Stimulated activated CD8-positive, alpha-beta memory T cell treated with anti-CD3 and anti-CD28 coated beads, Interleukin-15, amount 100 ng/mL, for 24 hours (primary cell): ENCODE measurements at places on chromosomes 1 and 21.

- no peak for DNase-seq
Observed at GRCh38 chr1:18320051-18320450, 160.7 kb upstream of the KLHDC7A start.

- DNase-seq, result no peak
Observed at GRCh38 chr1:222275001-222275728, 272.7 kb downstream of the HHIPL2 start.

- DNase-seq, result no peak
Observed at GRCh38 chr1:234609691-234610042, 311 bp downstream of the IRF2BP2 start.

- no peak for DNase-seq
Observed at GRCh38 chr1:187513190-187513589, 684.4 kb downstream of the PLA2G4A start.

GRCh38 chr1:180805316-180805715 lies 107.4 kb upstream of the KIAA1614 start:
- no peak for DNase-seq

- no peak for DNase-seq
Observed at GRCh38 chr1:213572912-213573647, 414.7 kb upstream of the PROX1 start.

GRCh38 chr1:227540170-227541098 lies 22.9 kb upstream of the ZNF678 start:
- DNase-seq, result no peak

DNA sequence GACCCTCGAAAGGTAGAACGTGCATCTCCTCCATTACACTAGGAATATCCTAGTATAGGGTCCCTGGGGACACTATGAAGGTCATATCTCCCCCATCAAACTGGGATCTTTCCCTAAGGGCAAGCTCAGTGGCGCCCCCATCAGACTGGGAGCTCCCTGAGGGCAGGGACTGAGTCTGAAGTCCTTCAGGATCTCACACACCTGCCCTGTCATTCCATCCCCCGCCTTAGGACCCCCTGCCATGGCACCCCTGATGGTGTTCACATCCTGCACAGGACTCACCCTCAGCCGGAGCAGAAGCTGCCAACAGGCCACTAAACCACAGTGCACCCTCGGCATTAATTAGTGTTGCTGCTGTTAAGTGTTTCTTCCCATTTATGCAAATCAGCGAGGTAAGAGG lies 50.4 kb downstream of the IGSF21 start:
- DNase-seq, result no peak

- no peak for DNase-seq
Observed at GRCh38 chr1:18546026-18546425, 65.3 kb downstream of the KLHDC7A start.

DNA sequence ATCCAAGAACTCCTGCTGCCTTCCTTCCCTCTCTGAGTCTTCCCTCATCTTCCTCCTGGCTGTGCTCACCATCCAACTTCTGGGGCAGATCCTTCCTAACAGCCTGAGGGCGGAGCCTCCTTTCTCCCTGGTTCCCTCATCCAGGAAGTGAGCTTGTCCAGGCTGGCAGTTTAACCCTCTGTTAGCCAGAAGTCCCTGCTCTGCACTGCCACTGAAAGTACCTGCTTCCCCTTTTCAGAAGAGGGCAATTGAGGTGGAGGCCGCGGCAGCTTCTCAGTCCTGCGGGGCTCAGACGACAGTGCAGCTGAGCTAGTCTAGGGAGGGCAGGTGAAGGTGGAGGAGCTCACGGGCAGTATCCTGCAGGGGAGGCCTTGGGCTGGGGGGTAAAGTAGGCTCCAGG lies 149.1 kb downstream of the FCRL5 start:
- DNase-seq, result no peak

GRCh38 chr1:243716906-243717305 lies 133.1 kb downstream of the AKT3 start:
- no peak for DNase-seq
